ENCODE measurements at places on chromosomes 7 and 10.

DNA sequence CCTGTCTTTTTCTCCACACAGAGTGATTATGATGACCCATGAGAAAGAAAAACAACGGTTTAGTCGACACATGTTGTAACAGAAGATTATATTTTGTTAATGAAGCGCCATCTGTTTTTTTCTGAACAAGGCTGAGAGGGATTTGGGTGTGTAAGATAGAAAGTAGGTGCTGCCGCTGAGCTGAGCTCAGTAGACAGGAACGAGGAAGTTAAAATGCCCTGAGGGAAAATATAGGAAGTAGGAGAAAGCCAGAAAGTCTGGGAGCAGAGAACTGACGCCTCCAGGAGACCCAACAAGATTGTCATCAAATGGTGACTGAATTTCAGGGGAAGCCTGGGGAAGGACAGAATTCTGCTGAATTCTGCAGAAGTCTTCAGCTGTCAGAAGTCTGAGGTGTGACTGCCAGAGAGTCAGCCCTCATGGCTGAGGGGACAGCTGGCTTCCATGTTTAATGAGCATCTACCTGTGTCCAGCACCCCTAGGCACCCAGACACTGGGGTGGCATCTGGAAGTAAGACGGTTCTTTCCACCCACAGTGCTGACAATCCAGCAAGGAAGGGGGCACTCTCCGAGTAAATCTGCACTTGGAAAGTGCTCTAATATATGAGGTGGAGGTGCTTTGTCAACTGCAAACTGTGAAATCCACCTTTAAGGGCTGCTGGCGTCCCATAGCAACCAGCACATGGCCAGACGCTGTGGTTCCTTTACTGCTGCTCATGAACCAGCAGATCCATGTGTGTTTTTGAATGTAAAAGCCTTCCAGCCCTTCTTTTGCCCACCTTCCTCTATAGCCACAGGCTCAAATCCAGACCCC lies 12.5 kb upstream of the TSPAN15 start:
- no peak for DNase-seq

DNA sequence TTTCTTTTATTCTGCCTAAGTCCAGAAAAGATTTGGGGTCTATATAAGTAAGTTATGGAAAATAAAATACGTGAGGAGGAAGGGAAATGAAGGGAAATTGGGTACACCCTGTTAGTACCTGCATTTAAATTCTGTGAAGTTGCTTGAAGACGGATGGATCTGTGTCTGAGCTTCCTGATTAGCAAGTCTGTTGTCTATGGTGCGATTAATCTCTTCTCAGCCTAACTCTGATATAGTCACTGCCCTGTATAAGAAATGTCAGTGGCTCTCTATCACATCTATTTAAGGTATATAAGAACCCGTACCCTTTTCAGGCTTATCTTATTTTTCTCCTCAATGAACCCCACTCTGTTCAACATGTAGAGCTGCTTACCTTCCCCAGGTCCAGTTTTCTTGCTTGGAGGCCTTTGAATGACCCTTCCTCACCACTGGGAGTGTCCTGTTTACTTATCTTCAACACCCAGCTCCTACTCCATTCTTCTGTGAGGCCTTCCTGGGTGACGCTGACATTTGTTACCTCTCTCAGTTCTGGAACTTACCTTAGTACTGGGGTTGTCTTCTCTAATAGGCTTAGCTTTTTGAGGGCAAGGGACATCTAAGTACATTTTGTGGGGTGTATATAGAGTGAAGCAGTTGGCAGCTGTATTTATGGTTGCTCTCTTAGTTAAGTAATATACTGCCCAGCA lies 149.6 kb upstream of the PRPS1L1 start:
- no peak for DNase-seq

DNA sequence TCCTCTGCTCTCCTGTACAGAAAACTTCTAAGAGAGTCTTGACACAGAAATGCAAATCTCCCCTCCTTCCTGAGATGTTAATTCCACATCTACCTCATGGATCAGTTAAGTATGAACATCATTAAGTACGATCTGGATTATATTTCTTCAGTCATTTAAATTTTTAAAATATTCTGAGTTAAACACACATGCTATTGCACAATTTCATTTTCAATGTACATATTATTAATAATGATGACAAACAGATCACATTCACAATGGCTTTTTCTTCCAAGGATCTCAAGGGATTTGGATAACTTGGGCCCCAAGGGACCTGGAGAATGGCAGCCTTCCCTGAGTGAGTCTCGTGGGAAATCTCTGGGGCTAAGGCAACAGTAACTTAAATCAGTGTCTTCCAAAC lies 16.2 kb downstream of the BEND7 start:
- DNase-seq: no peak

- no peak for DNase-seq
These were observed 413.5 kb upstream of the SEMA3D start for GRCh38 chr7:85600395-85600794.

GRCh38 chr10:127145173-127145572 lies 51.2 kb downstream of the INSYN2A start:
- no peak for DNase-seq

- no peak for DNase-seq
These were observed 115.0 kb downstream of the ADCY1 start for GRCh38 chr7:45689011-45689796.
